ENCODE measurements at places on chromosomes 7 and 10.

DNA sequence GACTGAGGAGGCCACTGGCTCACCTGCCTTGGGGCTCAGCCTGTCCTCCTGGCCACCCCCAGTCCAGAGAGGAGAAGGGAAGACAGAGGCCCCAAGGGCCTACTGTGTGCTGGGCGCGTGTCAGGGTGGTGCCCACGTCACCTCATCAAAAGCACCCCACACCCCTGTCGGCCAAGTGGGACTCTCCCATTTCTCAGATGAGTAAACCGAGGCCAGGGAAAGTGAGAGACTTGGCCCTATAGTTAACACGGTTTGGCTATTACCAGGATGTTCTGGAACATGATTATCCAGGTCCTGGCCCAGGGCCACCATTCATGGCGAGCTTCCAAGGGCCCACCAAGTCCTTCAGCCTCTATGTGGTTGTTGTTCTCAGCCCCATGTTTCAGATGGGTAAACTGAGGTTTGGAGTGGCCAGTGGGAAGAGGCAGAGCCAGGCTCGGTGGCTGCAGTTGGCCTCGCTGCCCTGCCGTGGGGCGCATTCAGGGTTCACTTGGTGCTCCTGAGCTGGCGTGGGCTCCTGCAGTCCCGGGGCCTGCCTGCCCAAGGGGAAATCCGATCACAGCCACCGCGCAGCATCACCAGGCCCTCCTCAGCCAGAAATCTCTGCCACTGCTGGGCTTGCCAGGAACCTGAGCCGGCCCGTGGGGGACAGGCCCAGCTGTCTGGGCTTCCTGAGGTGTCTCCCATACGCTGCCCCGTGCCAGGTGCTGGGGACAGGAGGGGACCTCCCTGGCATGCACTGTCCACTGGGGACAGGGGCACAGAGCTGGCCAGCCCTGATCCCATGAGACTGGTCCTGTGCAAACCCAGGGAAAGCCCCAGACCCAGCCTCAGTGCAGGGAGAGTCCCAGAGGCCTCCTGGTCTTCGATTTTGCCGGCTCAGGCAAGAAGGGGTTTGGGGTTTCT is 117.7 kb upstream of the TNRC18 start:
- no peak for DNase-seq

- DNase-seq: no peak
Observed at GRCh38 chr10:130689743-130690626, 553.8 kb downstream of the GLRX3 start.

GRCh38 chr7:69739931-69740431 is 141.7 kb downstream of the AUTS2 start:
- DNase-seq: peak; percentile 74

DNA sequence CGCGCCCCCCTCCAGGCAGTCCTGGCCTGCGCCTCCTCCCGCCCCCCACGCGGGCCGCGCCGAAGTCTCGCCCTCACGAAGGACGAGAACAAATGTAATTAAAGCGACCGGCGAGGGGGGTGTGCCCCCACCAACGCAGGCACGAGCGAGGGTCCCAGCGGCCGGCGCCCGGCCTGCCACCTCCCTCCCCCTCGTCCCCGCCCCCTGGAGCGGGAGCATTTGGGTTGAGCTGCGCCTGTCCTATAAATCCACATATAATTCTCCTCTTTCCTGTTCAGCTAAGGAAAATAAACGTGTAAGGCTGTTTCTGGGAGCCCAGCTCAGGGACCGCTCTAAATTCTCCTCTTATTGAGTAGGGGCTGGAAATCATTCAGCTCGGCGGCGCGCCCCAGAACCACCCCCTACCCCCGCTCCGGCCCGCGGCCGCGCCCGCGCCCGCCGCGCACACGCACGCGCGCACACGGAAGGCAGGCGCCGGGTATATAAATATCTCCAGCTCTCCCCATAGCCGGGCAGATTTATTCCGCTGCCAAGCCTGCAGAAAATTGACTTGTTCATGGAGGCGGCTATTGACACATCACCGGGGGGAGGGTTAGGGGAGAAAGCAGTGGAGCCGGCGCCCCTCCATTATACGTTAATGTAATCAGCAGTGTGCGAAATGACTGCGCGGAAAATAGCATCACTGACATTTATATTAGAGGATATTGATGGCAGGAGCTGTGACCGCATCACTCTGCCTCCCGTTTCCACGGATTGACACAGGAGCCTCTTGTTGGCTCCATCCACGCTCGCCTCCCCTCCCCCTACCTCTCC is 61.6 kb upstream of the BTRC start:
- no peak for DNase-seq

- DNase-seq: no peak
Observed at GRCh38 chr7:82131215-82131614, 312.4 kb downstream of the CACNA2D1 start.

GRCh38 chr7:31017032-31017675 is 35.0 kb upstream of the ADCYAP1R1 start:
- DNase-seq: no peak

GRCh38 chr10:76883596-76883995 is 754.0 kb downstream of the KCNMA1 start:
- DNase-seq: no peak

DNA sequence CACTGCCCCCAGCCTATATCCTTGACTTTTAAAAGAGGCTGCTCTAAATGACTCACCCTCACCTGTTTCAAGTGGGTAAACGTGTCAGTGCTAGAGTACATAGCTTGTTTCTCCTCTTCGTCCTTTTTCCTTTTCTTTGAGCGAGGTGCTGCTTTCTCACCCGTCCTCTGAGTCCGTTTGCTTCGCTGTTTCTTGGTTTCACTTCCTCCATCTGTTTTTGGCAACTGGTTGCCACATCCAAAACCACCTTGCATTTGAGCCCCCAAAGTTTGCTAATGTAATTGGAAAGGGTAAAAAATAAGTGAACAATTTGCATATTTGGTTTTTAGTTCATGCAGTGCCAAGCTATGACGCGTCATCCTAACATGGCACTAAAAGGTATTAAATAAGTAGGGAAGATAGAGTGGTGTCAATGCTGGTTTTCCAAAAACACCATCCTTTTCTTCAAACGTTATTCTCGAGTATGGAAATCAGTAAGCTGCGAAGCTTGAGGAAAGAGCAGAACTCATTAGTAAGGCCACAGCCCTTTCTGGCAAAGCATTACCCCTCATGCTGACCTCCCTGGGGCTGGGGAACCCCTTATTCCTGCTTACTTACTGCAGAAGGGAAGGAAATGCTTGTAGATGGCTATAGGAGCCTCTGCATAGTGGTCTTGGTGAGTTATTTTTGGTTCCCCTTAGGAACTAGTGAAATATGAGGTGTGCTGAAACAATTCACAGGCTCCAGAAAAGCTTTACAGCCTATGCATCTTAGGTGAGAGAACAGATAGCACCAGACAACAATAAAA is 133.5 kb downstream of the GALNT11 start:
- DNase-seq: no peak

DNA sequence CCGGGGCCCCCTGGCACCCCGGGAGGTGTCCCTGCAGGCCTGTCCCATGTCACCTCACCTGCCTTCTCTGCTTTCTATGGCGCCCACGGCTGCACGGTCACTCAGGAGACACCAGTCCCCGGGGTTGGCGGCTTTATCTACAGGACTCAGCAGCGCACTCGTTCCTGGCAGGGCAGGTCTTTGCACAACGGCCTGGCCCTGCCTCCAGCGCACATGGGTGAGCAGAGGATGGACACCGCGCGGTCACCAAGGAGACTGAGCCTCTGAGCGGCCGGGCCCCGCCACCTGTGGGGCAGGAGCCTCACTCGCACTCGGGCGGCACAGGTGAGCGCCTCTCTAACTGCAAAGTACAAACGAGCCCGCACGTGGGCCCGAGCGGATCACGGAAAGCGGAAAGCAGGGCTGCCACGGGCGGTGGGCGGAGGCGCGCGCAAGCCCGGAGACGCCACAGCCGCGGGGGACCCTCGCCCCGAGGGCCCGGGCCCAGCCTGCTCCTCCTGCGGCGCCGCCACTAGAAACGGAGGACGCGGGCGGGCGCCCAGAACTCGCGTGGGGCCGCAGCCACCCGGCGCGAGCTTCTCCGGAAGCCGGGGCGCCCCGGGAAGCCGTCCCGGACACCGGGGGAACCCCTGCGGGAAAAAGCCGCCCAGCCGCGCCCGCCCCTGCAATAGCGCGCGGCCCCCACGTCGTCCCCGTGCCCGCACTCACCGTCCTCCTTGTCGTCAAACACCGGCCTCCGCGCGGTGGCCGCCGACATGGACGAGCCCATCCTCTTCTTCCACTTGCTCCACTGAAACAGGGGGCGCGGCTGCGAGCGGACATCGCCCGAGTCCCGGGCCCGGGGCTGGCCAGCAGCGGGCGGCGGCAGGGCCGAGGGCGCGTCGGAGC is 642 bp downstream of the STK32C start:
- no peak for DNase-seq

- DNase-seq: no peak
Observed at GRCh38 chr10:45058580-45058979, 57.9 kb downstream of the ZNF22 start.

- peak; percentile 63 for DNase-seq
Observed at GRCh38 chr10:15167411-15168290, 842 bp downstream of the NMT2 start.

DNA sequence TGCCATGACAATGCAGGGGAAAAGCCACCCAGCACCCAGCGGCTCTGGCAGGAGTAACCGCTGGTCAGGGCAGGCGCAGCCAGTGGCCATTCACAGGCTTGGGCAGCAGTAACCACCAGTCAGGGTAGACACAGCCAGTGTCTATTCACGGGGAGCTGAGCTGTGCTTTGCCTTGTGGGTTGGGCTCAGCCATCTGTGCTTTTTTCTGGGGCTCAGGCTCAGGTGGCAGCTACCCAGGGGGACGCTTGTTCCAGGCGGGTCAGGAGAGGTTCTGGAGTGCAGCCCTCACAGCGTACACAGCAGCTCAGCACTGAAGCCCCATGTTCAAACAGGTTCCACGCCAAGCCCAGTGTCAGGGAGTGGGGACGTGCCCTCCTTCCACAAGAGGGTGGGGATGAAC is 28.5 kb downstream of the FOXL3 start:
- DNase-seq: no peak

DNA sequence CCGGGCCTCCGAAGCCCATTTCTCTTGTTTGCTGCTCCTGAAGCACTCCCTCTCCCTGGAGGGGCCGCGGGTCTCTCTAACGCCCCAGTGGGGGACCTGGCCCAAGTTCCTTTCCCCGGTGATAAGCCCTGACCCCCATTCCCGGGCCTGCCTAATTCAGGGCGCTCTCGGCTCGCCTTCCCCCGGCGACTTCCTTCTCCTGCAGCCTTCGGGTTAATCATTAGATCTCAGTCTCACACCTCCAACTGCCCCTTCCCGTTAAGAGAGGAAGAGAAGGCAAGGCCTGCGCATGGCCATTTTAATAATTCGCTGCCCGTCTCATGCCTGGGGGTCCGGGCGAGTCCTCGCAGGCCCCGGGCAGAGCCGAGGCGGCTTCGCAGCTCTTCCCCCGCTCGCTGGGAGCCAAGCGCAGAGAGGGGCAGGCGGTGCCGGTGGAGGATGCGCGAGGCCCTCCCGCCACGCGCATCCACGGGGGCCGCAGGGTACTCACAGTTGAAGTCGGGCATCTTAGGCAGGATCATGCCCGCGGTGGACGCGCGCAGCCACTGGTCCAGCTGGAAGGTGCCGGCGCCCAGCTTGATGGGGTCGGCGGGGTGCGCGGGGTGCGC is 1.2 kb downstream of the MNX1 start:
- no peak for DNase-seq

- DNase-seq: no peak
Observed at GRCh38 chr10:74213571-74214162, 62.6 kb downstream of the ADK start.

DNA sequence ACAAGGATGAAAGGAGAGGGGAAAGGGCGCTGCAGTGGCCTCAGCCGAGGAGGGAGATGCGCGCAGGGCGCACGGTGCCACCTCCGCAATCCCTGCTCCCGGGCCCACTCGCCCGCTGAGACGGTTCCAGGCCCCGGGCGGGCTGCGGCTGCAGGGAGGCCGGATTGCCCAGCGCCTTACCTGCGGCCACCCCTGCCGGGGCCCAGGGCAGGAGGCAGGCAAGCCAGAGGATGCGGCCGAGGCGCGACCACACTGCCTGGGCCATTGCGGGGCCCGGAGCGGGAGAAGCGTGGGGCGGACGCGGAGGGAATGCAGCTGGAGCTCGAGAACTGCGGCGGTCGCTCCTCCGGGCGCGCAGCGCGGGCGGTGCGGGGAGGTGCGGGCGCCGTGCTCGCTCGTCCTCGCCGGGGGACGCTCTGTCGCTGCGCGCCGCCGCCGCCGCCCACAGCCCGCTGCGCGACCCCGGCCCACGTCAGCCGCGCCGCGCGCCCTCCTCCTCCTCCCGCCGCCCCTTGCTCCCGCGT is at the start of gene TMEM130:
Gene TMEM130 (minus strand): TSS at position 418 of the 524 bp plus-strand sequence. CDS start 153 bp downstream, at position 265.
- no peak for DNase-seq

GRCh38 chr7:5596046-5596895 is 172.6 kb upstream of the TNRC18 start:
- peak; percentile 88 for DNase-seq

- peak; percentile 26 for DNase-seq
Observed at GRCh38 chr10:1643908-1644179, 93.5 kb downstream of the ADARB2 start.

DNA sequence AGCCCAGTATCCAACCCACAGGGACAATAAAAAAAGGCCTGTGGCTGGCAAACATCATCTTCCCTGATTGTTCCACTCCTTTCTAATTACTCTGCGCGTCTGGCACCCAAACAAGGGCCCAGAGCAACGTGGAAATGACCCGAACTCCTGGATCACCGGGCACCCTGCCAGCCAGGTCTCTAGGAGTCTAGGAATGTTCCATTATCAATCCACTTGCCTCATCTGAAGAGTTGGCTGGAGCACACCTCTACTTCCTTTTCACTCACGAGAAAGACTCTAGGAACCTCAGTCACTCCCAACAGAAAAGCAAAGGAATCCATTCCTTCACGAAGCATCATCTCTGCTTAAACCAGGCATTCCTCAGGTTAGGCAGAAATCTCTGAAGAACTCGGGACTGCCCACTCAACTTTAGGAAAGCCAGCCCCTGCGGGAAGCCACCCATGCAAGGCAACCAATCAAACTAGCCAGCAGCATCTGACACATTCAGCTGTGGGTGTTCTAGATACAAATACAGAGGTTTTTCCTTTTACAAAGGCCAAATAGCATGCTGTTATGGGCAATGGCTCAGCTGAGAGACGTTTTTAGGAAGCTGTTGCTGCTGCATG is 37.7 kb downstream of the ATXN7L1 start:
- DNase-seq: no peak

GRCh38 chr10:69004821-69005220 is 16.2 kb downstream of the KIFBP start:
- DNase-seq: no peak

DNA sequence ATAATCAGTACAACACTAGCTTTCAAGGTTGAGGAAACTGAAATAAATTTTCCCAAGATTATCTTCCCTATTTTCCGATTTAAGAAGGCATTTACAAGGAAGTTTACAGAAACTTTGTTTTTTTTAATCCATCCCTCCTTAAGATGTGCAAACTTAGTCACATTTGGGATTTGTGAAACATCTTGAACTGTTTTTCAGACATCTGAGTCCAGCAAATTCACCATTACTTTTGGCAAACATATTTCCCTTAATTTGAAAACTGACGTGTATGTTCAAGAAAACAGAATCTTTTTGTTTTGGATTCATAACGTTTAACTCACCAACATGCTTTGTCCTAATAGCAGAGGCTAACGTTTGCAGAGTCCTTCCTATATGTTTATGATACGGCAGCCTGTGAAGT is 19.5 kb downstream of the GLI3 start:
- DNase-seq: no peak

- DNase-seq: peak; percentile 36
Observed at GRCh38 chr10:132103116-132103910, 37.6 kb downstream of the JAKMIP3 start.

- DNase-seq: no peak
Observed at GRCh38 chr7:86991093-86991769, 68.2 kb downstream of the ELAPOR2 start.

GRCh38 chr7:90407484-90407821 is 4.2 kb downstream of the CLDN12 start:
- DNase-seq: no peak

- no peak for DNase-seq
Observed at GRCh38 chr7:72266771-72267170, 145.4 kb downstream of the CALN1 start.
